ENCODE measurements at places on chromosomes 2 and 18. TPM values are rescaled to one million over a fixed set of nuclear protein-coding genes. Genes with fewer than 3 reads are reported as not detected.

HES6 gene
- total RNA-seq: 8.3 TPM

IL36RN gene
- total RNA-seq: 0.21 TPM

UNC80 gene
- total RNA-seq: not detected

MAP2 gene
- 1.4 TPM for total RNA-seq

ZNG1B gene
- 43.7 TPM for total RNA-seq

NGEF gene
- 20.3 TPM for total RNA-seq

CCDC150 gene
- total RNA-seq: 8.2 TPM

PMAIP1 gene
- 11.7 TPM for total RNA-seq

CXCR4 gene
- 0.76 TPM for total RNA-seq

All from A549 treated with Mapracorat at 1 μM for 4 hours (cell line).